Neural progenitor cell (in vitro differentiated cells): ENCODE measurements at places on chromosomes 6 and 20. TPM values are rescaled to one million over a fixed set of nuclear protein-coding genes. Genes with fewer than 3 reads are reported as not detected.

Gene SLC22A2
- not detected in 2 replicates for total RNA-seq

Gene CYP39A1
- total RNA-seq, result 4.5 and 7.1 TPM in 2 replicates

Gene ID1
- 80.8 and 133 TPM in 2 replicates for total RNA-seq

Gene TRAPPC3L
- not detected in 2 replicates for total RNA-seq

DNA sequence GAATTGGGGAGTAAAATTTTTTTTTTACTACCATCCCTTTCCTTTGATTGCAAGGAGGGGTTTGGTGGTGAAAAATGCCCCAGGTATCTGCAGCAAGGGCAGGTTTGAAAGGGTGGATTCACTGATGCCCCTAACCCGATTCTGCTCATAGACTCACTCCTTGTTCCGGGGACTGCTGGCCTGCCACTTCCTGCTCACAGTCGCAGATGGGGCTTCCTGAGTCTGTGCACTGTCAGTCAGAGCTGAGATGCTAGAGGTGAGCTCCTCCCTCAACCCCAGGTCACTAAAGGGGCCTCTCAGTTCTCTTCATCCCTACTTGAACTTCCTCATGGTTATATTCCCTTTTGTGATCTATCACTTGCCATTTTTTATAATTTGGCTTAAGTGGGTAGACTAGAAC, 357.9 kb downstream of the FARS2 start:
- H3K27ac ChIP-seq, result no peak overlapping the region
- no peak overlapping the region for H3K4me3 ChIP-seq
- no peaks in the 10 kb centered on the region for H3K27me3 ChIP-seq
- H3K36me3 ChIP-seq, result no peaks in the 10 kb centered on the region

DNA sequence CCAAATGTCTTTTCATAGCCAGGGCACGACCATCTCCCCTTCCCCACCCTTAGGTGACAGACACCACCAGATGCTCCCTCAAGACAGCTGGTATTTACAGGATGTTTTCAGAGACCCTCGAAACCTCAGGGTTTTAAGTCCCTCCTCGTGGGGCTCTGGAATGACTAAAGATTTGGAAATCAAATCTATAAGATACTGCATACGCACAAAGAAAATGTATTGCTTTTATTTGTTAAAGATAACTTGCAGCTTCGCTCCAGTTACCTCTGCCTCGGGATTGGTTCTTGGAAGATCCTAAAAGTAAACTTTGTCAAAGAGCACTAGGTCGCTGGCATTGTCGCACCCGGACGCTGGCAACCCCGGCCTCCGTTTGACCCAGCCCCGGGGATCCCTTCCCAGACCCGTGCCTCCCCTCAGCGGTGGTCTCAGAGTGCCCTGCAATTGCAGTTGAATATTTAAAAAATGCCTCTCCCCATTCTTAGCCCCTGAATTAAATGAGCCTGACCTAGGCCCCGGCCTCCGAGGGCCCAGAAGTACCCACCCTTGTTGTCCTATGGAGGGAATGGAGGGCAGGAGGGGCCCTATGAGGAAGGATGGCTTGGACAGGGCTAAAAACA, 7.1 kb downstream of the PAX1 start:
- DNase-seq, result peak; percentile 37
- no peak overlapping the region for H3K27ac ChIP-seq
- peaks cover 100% of the 10 kb centered on the region for H3K27me3 ChIP-seq
- H3K36me3 ChIP-seq, result no peaks in the 10 kb centered on the region
- no peaks in the 10 kb centered on the region for H3K4me1 ChIP-seq
- no peak overlapping the region for H3K4me3 ChIP-seq

DNA sequence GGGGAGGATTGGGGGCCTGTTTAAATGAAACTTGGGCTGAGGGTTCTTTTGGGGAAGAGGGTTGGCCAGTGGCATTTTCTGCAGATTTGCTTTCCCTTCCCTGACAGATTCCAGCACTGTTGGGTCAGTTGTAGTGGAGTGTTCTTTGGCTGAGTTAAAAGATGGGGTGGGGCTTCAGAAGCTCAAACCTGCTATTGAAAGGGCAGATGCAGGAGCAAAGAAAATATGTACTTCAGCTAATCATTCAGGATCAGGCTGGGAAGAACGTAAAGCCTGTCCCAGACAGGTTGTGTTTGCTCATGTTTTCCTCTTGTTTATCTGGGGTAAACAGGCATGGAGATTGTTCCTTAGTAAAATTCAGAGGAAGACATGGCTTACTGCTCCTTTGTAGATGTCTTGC, 2.5 kb downstream of the SASH1 start:
- no peak overlapping the region for H3K4me3 ChIP-seq
- H3K27ac ChIP-seq, result no peak overlapping the region
- peaks cover 12% of the 10 kb centered on the region for H3K27me3 ChIP-seq

DNA sequence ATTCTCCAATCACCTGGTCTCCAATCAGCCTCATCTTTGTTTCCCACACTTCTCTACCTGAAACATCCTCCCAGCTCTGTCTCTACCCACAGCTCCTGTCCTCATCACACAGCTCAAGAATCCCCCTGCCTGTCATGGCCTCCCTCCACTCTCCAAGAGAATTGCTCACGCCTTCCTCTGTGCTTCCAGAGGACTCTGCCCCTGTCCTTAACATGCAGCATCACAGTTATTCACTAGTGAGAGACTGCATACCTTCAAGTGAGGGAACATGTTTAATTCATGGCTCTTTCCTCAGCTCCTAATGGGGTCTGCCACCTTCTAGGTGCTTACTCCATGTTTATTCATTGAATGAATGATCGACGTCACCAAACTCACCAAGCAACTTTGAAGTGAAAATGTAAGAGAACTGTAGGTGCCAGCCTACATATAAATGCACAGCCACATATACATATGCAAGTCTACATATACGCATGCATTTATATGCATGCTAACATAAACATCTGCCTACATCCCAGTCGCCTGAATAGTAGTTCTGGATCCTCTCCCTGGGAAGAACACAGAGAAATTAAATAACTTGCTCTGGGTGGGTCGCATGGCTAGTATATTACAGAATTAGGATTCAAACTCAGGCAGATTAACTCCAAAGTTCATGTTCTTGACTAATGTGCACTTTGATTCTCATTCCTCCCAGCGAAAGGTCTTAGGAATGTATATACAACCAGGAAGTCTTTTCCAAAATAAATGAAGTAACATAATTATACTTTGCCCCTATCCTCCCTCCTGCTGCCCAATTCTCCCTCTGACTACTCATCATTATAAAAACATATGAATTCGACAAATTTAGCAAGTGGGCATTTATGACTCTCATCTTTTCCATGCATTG, 295.6 kb downstream of the MAFB start:
- no peaks in the 10 kb centered on the region for H3K4me1 ChIP-seq
- no peaks in the 10 kb centered on the region for H3K27me3 ChIP-seq
- no peaks in the 10 kb centered on the region for H3K36me3 ChIP-seq
- no peak for DNase-seq

DNA sequence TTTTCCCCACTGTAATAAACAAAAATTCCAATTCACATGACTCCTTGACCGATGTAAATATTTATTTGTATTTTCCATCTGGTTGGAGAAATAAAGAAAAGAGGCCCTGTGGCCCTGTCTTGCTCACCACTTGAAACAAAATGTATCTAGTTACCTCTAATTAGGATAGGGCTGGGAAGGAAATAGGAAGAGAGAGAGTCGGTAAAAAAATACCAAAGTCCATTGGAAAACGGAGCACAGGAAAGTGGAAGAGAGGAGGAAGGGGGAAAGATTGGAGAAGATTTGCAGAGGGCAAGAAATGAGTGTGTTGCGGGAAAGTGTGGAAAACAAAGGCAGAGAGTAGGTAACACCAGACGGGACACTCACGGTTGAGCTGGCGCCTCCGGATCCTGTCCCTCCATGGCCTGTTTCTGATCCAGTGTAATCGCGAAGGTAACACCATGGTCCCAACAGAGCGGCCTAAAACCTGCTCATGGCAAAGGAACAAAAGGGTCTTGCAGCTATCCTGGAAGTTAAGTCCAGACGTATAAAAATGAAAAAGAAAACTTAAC, 105.8 kb upstream of the RIPOR2 start:
- H3K4me3 ChIP-seq, result no peak overlapping the region
- no peak for DNase-seq
- no peaks in the 10 kb centered on the region for H3K27me3 ChIP-seq
- no peaks in the 10 kb centered on the region for H3K36me3 ChIP-seq

GRCh38 chr6:34457382-34457741, 8.5 kb upstream of the PACSIN1 start:
- peaks cover 6% of the 10 kb centered on the region for H3K4me1 ChIP-seq
- H3K36me3 ChIP-seq, result no peaks in the 10 kb centered on the region
- no peak for DNase-seq
- no peak overlapping the region for H3K4me3 ChIP-seq

DNA sequence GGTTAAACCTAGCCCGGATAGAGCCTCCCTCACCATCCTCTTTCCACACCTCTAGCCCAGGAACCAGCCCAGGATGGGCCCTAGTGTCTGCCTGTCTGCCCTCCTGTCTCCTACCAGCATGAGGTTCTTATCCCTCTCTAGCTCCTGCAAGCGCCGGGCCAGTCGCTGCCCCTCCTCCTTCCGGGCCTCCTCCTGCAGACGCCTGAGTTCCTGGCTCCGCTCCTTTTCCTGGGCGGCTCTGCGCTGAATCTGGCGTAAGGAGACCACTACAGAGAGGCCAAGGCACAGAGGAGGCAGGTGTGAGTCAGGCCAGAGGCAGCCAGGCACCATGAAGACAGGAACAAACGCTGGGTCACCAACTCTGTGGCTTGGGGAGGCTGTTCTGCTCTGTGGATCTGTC, 4.3 kb upstream of the PSORS1C2 start:
- H3K27ac ChIP-seq, result no peak overlapping the region
- peak; percentile 70 for DNase-seq
- H3K4me3 ChIP-seq, result no peak overlapping the region
- peaks cover 16% of the 10 kb centered on the region for H3K4me1 ChIP-seq
- H3K36me3 ChIP-seq, result no peaks in the 10 kb centered on the region

GRCh38 chr6:72824833-72825232, 203.0 kb downstream of the KCNQ5 start:
- no peak for DNase-seq
- H3K27ac ChIP-seq, result no peak overlapping the region
- H3K4me3 ChIP-seq, result no peak overlapping the region
- H3K4me1 ChIP-seq, result no peaks in the 10 kb centered on the region

GRCh38 chr6:21278375-21278745, 315.2 kb upstream of the SOX4 start:
- H3K36me3 ChIP-seq, result no peaks in the 10 kb centered on the region
- peak overlapping the region; percentile 82 for H3K27ac ChIP-seq
- no peak for DNase-seq
- H3K27me3 ChIP-seq, result no peaks in the 10 kb centered on the region
- peaks cover 29% of the 10 kb centered on the region for H3K4me1 ChIP-seq
- no peak overlapping the region for H3K4me3 ChIP-seq

DNA sequence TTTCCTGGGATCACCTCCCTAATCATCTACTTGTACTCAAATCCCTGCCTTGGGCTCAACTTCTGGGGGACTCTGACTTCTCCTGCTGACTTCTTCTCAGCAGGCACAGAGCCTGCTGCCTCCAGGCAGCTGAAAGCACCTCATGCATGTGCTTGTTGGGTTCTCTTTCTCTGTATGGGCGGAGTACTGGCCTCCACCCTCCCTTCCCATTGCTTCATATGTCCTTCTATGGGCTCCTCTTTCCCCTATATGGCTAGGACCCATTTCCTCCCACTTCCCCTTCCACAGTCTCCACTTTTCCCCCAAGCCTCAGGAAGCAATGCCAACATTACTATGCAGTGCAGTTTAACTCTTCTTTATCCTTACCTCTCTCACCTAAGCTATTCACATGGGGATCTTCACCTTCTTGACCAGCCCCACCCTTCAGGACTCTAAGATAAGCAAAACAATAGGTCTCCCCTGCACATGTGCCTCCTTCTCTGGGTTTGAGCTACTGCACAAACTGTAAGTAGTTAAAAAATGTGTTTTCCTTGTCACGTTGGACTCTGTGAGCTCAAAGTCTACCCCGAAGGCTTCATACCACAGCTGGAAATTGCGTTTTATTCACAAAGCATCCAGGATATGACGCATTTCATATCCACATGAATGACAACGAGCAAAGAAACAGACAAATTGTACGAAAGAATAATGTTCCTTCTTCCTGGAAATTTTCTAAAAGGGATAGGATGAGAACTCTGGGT, 93.7 kb downstream of the CDS2 start:
- H3K4me1 ChIP-seq, result no peaks in the 10 kb centered on the region
- DNase-seq, result no peak
- H3K36me3 ChIP-seq, result no peaks in the 10 kb centered on the region
- no peak overlapping the region for H3K27ac ChIP-seq
- no peaks in the 10 kb centered on the region for H3K27me3 ChIP-seq

GRCh38 chr6:151111670-151112069, 128.1 kb upstream of the AKAP12 start:
- no peaks in the 10 kb centered on the region for H3K36me3 ChIP-seq
- H3K4me1 ChIP-seq, result no peaks in the 10 kb centered on the region
- H3K4me3 ChIP-seq, result no peak overlapping the region
- H3K27ac ChIP-seq, result no peak overlapping the region
- DNase-seq, result no peak

- no peaks in the 10 kb centered on the region for H3K36me3 ChIP-seq
- no peak overlapping the region for H3K4me3 ChIP-seq
- no peaks in the 10 kb centered on the region for H3K27me3 ChIP-seq
- peaks cover 3% of the 10 kb centered on the region for H3K4me1 ChIP-seq
- no peak for DNase-seq
Measured at GRCh38 chr6:16705081-16705993, 55.9 kb downstream of the ATXN1 start.

GRCh38 chr6:17469006-17469832, 75.8 kb downstream of the CAP2 start:
- no peaks in the 10 kb centered on the region for H3K36me3 ChIP-seq
- DNase-seq, result no peak

GRCh38 chr6:66961191-66961590, 1254.2 kb upstream of the EYS start:
- no peak overlapping the region for H3K4me3 ChIP-seq
- H3K4me1 ChIP-seq, result no peaks in the 10 kb centered on the region
- no peak for DNase-seq
- H3K27me3 ChIP-seq, result no peaks in the 10 kb centered on the region

GRCh38 chr20:36538026-36538722, 3.1 kb upstream of the MYL9 start:
- H3K4me3 ChIP-seq, result no peak overlapping the region
- no peaks in the 10 kb centered on the region for H3K27me3 ChIP-seq
- H3K36me3 ChIP-seq, result no peaks in the 10 kb centered on the region
- peaks cover 26% of the 10 kb centered on the region for H3K4me1 ChIP-seq
- H3K27ac ChIP-seq, result no peak overlapping the region

DNA sequence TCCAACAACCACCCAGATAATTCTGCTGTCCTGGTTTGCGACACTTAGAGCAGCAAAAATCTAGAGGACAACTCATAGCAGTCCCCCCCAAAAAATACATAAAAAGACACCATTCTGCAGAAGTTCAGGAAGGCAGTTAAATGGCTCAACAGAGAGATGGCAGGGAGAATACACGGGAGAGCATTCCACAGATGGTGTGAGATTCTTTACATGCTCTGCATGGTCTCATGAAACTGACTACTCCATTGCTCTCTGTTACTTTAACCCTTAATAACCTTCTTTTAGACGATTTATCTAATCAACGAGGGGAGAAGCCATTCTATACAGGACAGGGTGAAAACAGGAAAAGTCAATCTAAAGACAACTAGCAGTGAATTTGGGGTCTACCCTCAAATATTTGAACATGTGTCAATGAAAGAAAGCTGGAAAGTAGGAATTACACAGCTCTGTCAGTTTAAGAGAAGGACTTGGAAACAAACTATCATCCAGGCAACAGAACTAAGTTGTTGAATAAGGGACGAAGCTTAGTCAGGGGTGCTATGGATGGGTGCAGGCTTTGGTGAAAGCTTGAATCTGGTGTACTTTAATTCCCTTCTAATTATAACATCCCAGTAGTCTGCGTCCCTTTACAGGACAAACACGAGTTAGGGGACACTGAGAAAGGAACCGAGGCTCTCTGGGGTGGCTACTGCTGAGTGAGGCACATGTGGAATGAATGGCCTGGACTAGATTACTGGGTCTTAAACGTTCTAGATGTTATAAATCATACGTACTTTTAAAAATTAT, 5.1 kb downstream of the PERP start:
- no peak overlapping the region for H3K27ac ChIP-seq
- peaks cover 25% of the 10 kb centered on the region for H3K4me1 ChIP-seq
- H3K4me3 ChIP-seq, result no peak overlapping the region
- no peaks in the 10 kb centered on the region for H3K36me3 ChIP-seq
- DNase-seq, result no peak
